Cerebellar nuclear complex (tissue), 1 donor: ENCODE measurements at places on chromosomes 7 and 10.

DNA sequence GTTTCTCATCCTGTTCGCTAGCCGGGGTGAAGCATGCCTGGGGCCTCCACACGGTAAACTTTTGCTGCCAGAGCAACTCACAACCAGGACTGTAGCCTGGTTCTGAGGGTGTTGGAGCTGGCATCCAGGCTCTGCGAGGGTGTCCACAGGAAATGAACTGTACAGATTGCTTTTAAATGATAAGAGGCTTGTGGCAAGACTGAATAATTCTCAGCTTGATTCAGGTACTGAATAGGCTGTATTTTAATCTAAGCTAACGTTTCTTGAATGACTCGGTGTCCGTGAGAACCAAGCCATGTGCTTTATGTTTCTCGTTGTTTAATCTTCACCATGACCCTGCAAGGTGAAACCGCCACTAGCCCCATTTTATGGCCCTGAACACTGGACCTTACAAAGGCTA lies 49.3 kb downstream of the EEPD1 start:
- DNase-seq, result no peak

DNA sequence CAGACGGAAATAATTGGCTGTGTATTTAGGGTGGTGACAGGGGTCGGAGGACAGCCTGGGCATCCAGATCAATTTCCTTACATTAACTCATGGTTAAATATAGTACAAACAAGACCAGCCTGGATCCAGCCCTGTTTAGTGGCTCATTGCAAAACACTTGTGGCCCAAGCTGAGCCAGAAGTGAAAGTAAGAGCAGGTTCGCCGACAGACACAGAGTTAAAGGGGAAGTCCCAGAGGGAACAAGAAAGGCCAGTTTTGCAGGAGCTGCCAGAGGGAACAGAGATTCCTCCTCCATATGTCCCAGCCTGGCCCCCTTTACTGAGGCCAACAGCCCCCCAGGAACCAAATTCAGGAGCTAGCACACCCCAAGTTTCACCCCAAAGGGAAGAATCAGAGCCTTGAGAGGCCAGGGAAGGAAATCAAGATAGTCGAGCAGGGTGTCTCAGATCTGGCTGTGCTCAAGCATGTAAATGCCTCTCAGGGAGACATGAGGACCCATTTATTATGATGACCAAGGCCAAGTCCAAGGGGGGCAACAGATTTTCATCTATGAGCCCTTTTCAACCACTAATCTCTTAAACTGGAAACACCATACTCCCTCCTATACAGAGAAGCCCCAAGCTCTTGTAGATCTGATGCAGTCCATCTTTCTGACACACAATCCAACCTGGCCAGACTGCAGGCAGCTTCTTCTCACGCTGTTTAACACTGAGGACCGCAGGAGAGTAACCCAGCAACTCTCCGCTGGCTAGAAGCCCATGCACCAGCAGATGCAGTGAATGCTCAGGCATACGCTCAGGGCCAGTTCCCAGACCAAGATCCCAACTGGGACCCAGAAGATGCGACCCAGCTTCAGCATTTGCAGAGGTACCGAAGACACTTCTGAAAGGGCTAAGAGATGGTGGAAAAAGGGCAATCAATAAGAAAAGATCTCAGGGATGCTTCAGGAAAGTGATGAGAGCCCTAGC lies 15.9 kb upstream of the ADCK2 start:
- no peak for DNase-seq

DNA sequence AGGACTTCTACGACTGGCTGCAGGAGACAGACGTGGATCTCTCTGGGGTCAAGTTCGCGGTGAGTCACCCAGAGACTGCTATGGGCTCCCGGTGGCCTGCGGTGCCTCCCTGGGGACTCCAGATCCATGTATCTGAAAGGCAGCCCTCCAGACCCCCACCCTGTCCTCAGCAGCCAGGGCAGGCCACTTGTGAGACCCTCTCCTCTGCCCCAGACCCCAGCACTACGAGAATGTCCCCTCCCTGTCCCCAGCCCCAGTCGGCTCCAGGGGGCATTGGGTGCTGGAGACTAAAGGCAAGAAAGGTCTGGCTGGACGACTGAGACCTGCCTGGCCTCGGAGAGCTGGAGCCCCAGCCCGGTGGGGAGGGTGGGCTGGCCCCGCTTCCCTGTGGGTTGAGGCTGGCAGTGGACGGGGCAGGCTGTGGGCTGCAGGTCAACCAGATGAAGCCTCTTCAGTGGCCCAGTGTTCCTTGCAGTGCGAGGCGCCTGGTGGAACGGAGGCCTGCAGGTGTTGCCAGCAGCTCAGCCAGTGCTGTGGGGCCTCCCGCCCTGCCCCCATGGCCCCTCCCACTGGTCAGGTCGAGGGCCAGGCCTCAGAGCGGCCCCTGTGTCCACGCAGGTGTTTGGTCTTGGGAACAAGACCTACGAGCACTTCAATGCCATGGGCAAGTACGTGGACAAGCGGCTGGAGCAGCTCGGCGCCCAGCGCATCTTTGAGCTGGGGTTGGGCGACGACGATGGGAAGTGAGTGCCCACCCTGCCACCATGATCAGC lies 13.8 kb downstream of the TMEM120A start:
- DNase-seq, result no peak

- DNase-seq, result no peak
These were observed 25.1 kb downstream of the HDAC9 start for GRCh38 chr7:18520450-18521235.

- DNase-seq, result no peak
These were observed 589.8 kb downstream of the DNAJB6 start for GRCh38 chr7:157926521-157927150.

- DNase-seq, result no peak
These were observed 71.0 kb downstream of the CDH23 start for GRCh38 chr10:71467569-71468362.

DNA sequence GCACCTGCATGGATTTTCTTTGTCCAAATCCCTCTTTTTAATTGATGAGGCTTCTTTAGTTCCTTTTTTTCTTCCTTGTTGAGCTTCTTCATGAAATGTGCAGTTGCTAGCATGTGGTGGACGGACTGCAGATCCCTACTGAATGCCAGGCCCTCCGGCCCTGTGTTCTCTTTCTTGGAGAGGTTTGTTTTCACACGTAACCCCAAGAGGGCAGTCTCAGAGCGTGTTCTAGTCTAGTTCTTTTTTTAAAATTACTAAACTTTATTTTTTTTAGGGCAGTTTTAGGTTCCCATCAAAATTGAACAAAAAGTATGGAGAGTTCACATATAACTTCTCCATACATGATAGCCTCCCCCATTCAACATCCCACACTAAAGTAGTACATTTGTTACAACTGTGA lies 190.0 kb downstream of the CFTR start:
- DNase-seq, result no peak

DNA sequence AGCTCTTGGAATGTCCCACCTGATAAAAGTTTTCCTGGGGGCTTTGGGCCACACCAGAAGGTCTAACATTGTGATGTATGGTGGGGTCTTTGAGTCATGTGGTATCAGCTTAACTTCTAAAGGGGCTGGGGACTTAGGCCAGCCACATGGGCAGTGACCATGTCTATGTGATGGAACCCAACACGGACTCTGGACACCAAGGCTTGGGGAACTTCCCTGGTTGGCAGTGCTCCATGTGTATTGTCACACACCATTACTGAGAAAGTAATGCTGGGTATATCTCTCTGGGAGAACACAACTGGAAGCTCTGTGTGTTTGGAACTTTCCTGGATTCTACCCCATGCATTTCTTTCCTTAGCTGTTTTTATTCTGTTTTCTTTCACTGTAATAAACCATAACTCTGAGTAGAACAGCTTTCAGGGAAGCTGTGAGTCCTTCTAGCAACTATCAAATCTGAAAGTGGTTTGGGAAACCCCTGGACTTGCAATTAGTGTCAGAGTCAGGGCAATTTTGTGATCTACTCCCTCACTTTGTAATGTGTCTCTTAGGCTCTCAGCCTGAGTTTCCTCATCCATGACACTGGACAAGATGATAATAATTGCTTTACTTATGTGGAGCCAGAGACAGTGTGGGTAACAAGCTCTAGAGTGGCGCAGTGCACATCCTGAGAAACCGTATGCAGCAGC lies 28.4 kb upstream of the AGK start:
- no peak for DNase-seq

- DNase-seq, result no peak
These were observed 10.7 kb downstream of the GRK5 start for GRCh38 chr10:119217991-119218490.

- no peak for DNase-seq
These were observed 23.7 kb downstream of the AKR1E2 start for GRCh38 chr10:4849555-4850242.

DNA sequence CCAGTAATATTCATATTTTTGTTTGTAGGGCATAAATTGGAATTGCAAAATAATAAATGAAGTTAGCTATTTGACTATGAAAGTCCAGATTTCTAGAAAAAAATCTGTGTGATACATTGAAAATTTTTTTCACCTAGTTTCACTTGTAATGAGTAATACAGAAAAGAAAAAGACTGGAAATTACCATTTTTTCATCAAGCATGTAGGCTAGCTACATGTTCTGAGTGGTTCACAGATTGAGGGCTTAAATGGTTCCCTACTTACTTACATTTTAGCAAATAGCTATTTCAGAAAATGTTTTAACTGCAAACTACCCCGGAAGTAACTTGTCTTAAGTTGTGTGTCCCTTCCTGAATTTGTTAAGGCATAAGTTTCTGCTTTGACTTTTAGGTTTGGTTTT lies 396.0 kb downstream of the PHF14 start:
- no peak for DNase-seq

DNA sequence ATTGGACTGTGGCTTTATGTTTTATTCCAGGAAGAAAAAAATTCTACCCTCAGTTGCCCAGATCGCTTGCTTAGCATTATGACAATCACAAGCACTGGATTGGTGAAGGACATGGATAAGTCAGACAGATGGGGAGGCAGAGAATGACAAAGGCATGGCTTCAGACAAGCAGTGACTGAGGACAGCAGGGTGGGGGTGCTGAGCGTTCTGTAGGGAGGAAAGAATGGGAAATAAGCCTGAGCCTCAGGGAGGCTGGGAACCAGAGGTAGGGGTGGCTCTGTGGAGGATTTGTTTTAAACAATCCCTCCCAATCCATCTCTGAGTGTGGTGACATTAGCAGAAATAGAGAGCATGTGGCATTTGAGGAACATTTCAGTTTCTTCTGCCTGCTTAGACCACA lies 896.9 kb downstream of the CCSER2 start:
- no peak for DNase-seq

DNA sequence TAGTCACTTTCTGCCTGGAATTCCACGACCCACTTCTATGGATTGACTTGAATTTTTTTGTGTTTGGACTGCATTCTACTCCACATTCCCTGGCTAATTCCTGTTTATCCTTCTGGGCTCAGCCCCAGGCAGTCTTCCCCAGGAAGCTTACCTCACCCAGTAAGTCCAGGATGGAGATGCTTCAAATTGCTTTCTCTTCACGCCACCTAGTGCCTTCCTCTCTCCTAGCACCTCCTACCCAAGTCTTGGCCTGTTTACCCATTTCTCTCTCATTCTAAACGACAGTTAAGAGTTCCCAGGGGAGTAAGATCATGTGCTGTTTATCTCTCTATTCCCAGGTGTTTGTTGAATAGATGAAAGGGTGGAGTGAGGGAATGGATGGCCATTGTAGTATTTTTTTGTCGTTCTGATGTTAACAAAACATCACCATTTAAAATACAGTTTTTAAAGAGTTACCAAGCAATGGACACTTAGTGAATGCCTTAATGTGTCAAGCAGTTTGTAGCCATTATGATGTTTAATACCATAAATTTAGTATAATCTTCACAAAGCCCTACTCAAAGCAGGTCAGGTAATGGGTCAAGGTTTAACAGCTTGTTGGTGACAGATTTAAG lies 45.5 kb upstream of the TARP start:
- no peak for DNase-seq

DNA sequence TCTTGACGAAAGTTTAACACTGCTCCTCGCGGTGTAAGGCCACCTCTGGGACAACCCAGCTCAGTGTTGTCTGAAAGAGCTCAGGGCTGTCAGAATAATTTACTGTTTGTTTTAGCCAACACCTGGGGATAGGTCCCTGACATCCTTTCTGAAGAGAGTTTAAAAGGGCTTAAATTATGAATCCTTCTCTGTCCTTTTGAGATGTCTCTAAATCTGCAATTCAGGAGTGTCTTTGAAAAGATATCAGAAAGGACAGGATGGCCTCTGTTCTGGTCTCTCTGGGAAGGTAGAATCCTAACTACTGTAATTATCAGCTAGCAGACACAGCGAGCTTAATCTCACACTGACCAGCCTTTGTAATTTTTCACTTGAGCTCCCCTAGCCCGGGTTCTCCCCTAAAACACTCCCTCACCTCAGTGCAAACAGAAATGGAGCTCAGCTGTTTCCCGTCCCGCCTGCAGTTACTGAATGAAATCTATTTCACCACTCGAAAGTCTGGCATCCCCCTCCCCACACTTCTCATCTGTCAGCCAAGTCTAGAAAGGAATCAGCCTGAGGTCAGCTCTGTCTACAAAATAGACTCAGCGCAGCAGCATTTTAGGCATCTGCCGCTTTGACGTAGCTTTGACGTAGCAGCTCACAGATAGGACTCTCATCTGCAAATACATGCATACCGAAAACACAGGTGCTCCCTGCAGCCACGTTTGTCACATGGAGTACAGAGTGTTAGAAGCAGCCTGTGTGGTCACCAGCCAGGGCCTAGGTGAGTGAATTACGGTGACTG lies 4.8 kb downstream of the DYNC2I1 start:
- no peak for DNase-seq

DNA sequence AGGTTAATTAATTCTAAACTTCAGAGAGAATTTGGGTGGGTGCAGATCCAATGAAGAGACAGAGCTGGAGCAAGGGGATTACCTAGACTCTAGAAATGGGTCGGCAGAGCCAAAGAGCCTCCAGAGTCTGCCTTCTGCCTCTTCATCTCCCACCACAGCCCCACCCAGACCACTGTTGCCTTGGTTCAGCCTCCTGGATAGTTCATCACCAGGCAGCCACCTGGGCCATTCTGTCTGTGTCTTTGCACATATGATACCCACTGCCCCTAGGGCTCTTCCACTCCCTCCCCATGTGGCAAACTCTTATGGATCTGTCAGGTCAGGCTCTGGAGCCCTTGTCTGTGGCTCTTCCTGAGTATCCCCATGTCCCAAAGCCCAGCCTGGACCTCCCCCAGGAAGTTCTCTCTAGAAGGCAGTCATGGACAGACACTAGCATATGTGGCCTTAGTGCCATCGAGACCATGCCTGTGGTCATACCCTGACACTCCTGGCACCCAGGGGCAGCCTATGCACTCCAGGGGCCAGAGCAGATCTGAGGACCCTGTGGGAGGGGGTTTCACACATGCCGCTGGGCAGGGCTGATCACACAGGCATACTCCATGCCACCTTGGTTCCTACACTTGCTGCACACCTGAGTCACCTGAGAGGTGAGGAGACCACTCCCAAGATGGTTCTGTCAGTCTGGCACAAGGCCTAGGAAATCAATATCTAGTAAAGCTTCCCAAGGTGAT lies 41.6 kb downstream of the FRMPD2 start:
- DNase-seq, result no peak

DNA sequence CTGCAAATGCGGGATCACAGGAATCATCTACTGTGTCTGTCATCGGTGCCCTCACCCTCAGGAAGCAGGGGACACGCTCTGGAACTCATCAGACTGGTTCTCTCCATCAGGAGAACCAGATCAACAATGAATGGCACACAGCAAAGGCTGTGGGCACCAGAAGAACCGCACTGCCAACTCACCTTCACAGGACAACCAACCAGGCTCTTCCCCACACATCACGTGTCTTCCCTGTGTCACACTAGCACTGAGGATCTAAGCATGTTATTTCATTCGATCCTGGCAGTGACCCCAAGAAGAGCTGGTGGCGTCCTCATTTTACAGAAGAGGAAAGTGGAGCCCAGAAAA lies 106.1 kb downstream of the TNS3 start:
- DNase-seq, result no peak

GRCh38 chr7:155326385-155326784 lies 28.7 kb downstream of the INSIG1 start:
- DNase-seq, result no peak
